NCI-H1930 (cell line): ENCODE measurements at places on chromosomes 12 and 14.
A peak's percentile ranks its signal among the peaks of the same experiment; 100 is the strongest.

GRCh38 chr14:39880106-39880695 lies 448.0 kb upstream of the FBXO33 start:
- DNase-seq: no peak

DNA sequence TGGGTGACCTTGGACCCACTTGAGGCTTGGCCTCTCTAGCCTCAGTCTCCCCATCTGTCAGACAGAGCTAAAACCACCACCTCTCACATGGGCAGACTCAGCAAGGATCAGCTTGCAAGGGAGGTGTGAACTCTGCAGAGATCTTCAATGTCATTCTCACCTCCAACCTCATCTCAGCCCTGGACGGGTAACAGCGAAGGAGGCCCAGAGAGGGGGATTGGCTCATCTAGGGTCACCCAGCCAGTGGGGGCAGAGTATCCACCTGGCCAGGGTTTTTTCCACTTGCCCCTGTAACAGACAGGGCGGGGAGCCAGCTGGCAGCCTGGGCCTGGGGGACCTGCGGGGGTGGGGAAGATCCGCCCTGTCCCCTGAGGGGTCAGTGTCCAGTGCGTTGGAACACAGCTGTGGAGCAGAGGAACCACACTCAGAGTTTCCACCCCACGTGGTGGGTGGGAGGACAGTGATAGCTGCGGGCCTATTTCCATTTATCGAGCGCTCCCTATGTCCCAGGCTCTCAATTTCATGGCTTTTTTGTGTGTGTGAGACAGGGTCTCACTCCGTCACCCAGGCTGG lies 27.4 kb downstream of the DTX1 start:
- DNase-seq: no peak

DNA sequence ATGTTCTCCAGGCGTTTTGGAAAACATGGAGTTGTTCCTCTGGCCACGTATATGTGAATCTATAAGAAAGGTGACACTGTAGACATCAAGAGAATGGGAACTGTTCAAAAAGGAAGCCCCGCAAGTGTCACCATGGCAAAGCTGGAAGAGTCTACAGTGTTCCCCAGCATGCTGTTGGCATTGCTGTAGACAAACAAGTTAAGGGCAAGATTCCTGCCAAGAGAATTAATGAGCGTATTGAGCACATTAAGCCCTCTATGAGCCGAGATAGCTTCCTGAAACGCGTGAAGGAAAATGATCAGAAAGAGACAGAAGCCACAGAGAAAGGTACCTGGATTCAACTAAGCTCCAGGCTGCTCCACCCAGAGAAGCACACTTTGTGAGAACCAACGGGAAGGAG lies 92.5 kb upstream of the EIF5 start:
- no peak for DNase-seq

GRCh38 chr14:68788275-68788995 lies 4.4 kb downstream of the ZFP36L1 start:
- no peak for DNase-seq

DNA sequence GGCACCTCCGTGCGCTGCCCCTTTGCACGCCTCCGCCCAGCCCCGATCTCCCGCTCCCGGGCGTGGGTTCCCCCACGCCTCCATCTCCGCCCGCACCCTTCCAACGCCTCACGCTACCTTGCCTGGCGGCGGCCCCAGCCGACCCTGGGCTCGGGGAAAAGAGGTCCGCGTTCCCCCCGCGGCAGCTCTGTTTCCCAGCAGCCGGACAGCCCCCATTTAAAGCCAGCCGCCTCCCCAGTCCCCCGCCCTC lies at the start of gene PRIMA1:
TSS of gene PRIMA1 (minus strand) at position 193 of the 250 bp plus-strand sequence. CDS start 767 bp downstream, outside the sequence.
- no peak for DNase-seq

DNA sequence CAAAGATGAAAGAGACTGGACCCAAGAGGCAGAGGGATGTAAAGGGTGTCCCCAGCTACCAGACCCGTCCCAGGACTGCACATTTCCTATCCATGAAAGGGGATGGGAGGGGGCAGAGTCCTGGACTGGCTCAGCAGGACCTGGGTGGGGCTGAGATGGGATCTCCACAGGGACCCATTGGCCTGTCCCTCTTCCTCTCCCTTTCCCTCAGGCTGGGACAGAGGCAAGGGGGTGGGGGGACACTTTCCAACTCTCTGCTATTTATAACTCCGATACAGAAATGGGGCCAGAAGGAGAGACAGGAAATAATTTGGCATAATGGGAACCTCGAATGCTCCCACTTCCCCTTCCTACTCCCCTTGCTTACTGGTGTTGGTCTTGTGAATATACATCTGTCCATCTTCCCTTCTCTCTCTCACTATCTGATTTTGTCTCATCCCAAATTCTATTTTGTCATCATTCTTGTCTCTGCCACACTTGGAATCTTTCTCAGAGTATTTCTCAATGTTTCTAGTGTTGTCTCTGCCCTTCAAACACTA lies 1.1 kb upstream of the ITGA7 start:
- DNase-seq: no peak

GRCh38 chr14:74478996-74479635 lies 14.0 kb downstream of the NPC2 start:
- peak; percentile 20 for DNase-seq
